Psoas muscle (tissue), 8 donors: ENCODE measurements at places on chromosomes 1 and 21. TPM values are rescaled to one million over a fixed set of nuclear protein-coding genes. Genes with fewer than 3 reads are reported as not detected.

DNA sequence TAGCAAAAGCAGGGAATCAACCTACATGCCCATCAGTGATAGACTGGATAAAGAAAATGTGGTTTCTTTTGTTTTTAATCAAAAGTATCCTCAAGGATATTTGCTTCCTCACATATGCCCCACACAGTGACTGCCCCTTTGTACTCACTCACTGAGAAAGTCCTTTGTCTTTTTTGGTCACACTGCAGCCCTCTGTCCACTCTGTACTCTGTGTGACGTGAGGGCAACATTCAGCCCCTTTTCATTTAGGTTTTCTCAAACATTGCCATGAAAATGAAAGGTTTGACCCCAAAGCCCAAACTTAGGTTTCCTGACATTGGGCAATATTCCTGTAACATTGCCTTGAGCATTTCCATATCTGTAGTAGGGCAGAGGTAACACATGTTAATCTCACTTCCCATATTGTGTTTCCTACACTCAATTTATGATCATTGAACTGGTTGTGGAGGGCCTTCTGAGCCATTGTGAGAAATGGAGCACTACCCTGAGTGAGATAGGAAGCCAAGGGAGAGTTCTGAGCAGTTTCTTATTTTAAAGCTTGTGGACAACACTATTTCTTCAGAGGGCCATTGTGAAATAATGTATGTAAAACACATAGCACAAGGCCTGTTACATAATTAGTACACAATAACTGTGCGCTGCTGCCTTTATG lies 501.9 kb upstream of the C1orf87 start:
- no peak for DNase-seq

DNA sequence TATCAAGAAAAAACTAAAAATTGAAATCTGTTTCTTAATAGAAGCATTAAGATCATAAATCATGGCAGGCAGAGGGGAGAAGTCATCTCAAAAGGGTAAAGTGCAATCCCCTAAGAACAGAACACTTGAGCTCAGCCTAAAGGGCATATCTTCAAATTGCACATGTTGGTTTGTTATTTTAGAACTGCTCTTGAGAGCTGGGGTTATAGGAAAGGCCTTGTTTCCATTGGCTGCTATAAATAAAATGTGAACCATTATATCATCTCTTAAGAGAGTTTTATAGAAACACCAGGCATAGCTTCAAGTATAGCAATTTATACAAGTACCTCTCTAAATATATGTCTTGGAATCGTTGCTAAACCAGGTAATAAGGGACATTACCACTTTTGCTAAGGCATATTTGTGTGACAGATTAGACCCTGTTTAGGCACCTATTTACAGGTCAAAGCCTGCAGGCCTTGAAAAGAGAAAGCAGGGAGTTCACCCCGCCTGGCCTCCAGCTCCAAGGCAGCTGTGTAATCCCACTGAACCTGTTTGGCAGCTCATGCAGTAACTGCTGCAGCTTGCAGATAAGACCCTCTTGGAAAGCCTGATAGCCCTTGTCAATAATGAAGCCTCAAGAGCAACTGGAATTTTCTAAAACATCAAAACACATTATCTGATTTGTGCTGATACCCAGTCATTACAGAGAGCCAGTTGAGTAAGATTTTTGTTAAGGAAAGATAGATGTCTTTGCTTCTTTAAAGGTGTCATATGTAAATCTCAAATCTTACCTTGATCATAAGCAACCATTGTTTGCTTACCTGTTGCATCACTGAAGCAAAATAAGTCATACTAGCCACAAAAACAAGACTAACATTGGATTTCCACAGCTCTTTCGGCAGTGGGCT lies 24.2 kb upstream of the SYDE2 start:
- DNase-seq: no peak

DNA sequence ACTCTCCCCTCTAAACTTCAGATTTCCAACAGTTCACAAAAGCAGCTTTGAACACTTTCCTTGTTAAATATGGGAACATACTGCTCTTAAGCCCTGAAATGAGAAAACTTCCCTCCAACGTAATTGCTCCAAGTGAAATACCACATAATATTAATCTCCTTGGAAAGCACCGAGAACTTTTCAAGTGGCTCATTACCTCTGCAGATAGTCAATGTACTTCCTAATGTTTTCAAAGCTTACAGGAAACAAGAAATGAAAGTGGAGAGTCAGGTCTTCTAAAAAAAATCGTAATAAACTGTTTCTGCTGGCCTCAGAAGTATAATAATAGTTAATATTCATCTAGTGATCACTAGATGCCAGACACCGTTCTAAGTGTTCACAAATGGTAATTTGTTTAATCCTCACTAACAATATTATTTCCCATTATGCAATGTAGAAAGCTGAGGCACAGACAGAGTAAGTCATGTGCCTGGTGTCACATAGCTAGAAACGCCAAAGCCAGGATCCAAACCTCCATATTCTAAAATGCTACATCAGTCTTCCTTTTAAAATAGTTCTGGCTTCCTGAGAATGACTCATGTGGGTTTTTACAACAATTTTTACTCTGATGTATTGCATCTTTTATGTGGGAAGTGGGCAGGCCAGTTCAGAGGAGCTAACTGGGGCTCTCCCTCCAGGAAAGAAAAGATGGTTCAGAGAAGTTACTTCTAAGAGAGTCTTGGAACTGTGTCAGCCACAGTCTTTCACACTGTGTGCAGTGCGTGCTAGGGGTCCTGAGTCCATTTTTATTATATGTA lies 177.2 kb downstream of the PLPPR4 start:
- no peak for DNase-seq

DNA sequence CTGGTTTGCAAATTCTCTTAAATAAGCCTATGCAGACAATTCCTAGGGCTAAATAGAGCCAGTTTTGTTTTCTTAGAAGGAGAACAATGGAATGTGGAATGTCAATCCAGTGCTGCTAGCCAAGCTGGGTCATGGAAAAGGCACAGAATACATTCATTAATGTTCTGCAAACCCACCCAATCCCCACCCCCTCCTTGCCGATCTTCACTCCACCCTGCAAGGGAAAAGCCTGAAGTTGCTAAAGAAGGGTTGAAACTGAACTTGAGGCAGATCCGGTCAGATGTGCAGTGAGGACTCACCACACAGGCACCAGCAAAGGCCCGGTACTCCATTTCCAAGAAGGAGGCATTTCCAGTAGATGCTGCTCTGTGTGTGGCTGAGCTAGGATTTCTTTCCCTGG lies 179.6 kb downstream of the PLPP3 start:
- no peak for DNase-seq

GRCh38 chr1:183607322-183607980 lies 17.2 kb upstream of the NCF2 start:
- DNase-seq: no peak

The BMP8B gene
- total RNA-seq: 0.17 TPM
